Activated T-cell treated with anti-CD3 and anti-CD28 coated beads, Interleukin-2, amount 50 U/mL, for 4 hours (primary cell): ENCODE measurements at places on chromosomes 1 and 21. TPM values are rescaled to one million over a fixed set of nuclear protein-coding genes. Genes with fewer than 3 reads are reported as not detected.

GRCh38 chr1:245715970-245716369, 561.2 kb downstream of the KIF26B start:
- no peak for DNase-seq

DNA sequence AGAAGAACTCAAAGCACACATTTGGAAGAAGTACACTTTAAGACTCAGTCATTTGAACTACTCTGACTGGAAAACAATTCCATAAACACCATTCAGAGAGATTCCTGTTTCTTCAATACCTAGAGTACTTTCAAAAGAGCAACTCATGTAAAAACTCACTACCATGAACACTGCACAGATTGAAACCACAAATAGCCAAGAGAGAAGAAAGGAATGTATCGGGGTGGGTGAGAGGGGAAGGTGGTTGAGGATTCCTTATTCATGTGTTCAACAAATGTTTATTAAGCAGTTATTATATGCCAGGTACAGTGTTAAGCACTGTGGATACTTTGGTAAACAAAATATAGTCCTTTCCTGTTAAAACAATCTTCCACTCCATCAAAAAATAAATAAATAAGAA, 64.7 kb downstream of the NRIP1 start:
- DNase-seq, result no peak

DNA sequence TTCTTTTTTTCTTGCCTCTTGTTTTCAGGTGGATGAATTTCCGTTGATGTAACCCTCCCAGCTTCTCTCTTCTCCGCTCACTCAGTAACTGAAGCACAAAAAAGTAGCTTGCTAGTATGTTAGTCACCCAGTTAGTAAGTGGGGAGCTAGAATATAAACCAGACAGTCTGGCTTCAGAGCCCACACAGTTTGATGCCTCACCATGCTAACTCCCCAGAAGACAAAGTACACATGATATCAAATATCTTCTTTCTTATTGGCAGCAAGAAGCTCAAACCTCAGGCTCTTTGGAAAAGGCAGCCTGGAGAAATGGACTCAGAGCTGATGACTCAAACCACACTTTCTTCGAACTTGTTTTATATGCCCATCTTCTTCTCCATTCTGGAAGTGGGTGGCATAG, 187.5 kb upstream of the PLXNA2 start:
- no peak for DNase-seq

The PHF13 gene
- total RNA-seq, result 14.4 TPM

GRCh38 chr1:31373897-31374486, 1.1 kb upstream of the FABP3 start:
- DNase-seq, result no peak
